ENCODE measurements at places on chromosomes 7 and 10.

- no peak for DNase-seq
These were observed 280.0 kb upstream of the GNAI1 start for GRCh38 chr7:79854621-79855020.

- no peak for DNase-seq
These were observed 30.0 kb upstream of the TRIL start for GRCh38 chr7:28988091-28988490.

GRCh38 chr7:16447876-16448275 is 17.7 kb downstream of the SOSTDC1 start:
- DNase-seq, result no peak

- DNase-seq, result no peak
These were observed 51.2 kb downstream of the KIF5B start for GRCh38 chr10:32005050-32005449.

- DNase-seq, result no peak
These were observed 2.2 kb downstream of the DUSP5 start for GRCh38 chr10:110499796-110500514.

GRCh38 chr10:18523025-18523424 is 128.4 kb downstream of the NSUN6 start:
- no peak for DNase-seq

DNA sequence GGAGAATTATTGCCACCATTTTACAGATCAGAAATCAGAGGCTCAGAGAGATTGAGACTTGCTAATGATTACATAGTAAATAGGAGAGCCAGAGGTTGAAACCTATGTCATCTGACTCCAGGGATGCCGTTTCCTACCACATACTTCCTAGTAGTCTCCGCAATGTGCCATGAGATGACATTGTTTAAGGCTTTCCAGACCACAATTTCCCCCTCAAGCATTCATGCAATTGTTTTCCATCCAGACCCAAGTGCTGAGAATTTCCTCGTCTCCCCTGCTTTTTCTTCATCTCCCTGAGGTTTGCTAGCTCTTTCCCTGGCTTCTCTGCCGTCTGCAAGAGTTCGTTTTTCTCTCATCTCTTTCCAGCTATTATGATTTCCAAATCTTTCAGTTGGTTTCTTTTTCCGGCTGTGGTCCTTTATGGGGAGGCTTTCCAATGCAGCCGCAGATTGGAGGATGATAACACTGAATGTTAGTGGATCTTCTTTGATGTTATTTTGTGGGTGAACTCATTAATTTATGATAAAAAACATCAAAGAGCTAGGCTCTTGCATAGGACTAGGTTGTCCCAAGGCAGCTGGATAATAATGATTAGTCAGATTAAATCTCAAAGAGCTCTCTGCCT is 6.9 kb upstream of the GOLGA7B start:
- DNase-seq, result no peak

- no peak for DNase-seq
These were observed 34.1 kb downstream of the SEM1 start for GRCh38 chr7:96675548-96675947.

DNA sequence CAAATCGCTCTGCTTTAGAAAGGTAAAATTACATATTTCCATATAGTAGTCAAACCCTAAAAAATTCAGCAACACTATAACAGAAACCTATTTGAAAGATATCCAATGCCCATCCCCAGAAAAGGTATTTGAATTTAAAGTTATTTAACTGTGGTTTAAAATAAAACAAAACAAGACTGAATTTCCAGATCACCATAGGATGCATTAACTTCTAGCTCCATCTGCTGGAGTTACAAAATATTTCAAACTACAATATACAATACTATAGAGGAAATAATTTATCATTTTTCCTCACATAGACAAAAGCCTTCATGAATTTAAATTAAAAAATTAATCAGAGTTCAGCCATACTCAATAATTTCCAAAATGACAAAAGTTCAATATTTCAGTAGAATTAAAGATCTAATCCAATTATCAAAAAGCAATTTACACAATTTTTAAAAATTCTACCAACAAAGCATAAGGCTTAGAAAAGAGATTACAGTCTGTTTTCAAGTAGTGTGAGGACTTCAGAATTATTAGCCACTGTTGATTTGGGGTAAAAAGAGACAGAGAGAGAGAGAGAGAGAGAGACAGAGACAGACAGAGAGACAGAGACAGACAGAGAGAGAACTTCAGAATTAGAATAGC is 75.9 kb downstream of the LMBR1 start:
- DNase-seq, result no peak

- DNase-seq, result no peak
These were observed 18.5 kb downstream of the TMEM72 start for GRCh38 chr10:44929356-44930255.

- no peak for DNase-seq
These were observed 80.4 kb upstream of the NRP1 start for GRCh38 chr10:33414841-33415240.
